ENCODE measurements at places on chromosomes 13 and 19.

GRCh38 chr19:7815325-7815724, 14.7 kb upstream of the EVI5L start:
- DNase-seq: no peak
- no peaks in the 10 kb centered on the region for H3K27me3 ChIP-seq
- H3K4me3 ChIP-seq: no peak overlapping the region

- no peak overlapping the region for H3K27ac ChIP-seq
- H3K36me3 ChIP-seq: no peaks in the 10 kb centered on the region
- H3K4me1 ChIP-seq: no peaks in the 10 kb centered on the region
- no peak for DNase-seq
- no peaks in the 10 kb centered on the region for H3K27me3 ChIP-seq
Measured at GRCh38 chr19:41707871-41708371, 505 bp upstream of the CEACAM5 start.

DNA sequence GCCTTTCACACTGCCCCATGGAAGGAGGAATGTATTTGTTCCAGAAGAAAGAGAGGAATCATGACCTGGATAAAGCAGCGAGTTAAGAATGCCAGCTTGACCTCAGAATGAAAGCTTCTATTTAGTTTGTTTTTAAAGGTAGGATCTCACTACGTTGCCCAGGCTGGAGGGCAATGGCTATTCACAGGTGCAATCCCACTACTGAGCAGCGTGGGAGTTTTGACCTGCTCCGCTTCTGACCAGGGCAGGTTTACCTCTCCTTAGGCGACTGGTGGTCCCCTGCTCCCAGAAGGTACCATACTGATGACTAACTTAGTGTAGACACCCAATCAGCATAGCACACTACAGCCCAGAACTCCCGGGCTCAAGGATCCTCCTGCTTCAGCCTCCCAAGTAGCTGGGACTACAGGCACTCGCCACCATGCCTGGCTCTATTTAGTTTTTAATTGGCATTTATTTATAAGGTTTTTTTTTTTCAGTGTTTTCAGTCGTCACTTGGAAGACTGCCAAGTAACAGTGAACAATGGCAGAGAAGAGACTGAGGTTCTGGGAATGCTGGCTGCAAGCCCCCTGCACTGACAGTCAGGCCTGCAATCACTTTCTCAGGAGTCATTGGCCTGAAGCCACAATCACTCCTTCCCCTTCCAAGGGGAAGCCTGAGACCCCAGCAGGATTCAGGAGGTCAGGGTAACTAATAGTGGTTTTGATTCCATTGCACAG, 73.1 kb downstream of the EPS15L1 start:
- H3K27me3 ChIP-seq: no peaks in the 10 kb centered on the region
- H3K27ac ChIP-seq: peak overlapping the region; percentile 70
- peaks cover 36% of the 10 kb centered on the region for H3K36me3 ChIP-seq
- H3K4me1 ChIP-seq: peaks cover 18% of the 10 kb centered on the region

GRCh38 chr13:78997902-78998629, 339.1 kb upstream of the OBI1 start:
- no peaks in the 10 kb centered on the region for H3K4me1 ChIP-seq
- H3K27ac ChIP-seq: no peak overlapping the region
- no peak overlapping the region for H3K4me3 ChIP-seq
- no peak for DNase-seq

GRCh38 chr19:31278555-31279435, 70.4 kb downstream of the TSHZ3 start:
- no peak overlapping the region for H3K4me3 ChIP-seq
- H3K4me1 ChIP-seq: peaks cover 43% of the 10 kb centered on the region
- no peak overlapping the region for H3K27ac ChIP-seq

- no peaks in the 10 kb centered on the region for H3K27me3 ChIP-seq
- H3K4me1 ChIP-seq: peaks cover 23% of the 10 kb centered on the region
- no peak overlapping the region for H3K27ac ChIP-seq
- H3K4me3 ChIP-seq: no peak overlapping the region
Measured at GRCh38 chr19:5907241-5907640, 2.6 kb downstream of the VMAC start.

DNA sequence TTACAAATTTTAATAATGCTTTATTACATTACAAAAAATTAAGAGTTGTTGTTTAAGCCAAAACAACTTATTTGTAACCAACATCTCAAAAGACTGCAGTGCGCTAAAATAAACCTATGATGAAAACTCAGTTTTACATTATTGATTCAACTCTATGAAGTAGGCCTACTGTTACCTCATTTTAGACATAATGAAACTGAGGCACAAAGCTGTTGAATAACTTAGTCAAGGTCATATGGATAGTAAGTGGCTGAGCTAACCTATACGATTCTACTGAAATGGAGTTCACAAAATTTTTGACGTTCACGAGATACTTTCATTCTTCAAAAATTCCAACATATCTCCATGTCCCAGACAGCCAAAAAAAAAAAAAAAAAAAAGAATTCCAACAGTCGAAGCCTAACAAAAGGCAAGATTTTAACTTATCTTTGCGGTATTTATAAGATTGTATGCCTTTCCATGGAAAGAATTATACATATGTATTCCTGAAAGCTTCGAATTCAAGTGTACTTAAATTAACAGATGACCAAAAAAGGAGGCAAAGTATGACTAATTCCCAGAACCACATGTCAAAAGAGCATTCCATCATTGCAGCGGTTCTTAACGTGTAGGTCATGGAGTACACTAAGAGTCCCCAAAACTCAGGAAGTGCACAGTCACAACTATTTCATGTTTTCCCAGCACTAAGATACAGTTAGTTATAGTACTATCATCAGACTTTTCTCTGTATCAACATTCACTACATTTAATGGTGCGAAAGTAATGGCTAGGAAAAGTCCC, 69.4 kb downstream of the PSPC1 start:
- no peak overlapping the region for H3K4me3 ChIP-seq
- peaks cover 3% of the 10 kb centered on the region for H3K36me3 ChIP-seq
- no peak overlapping the region for H3K27ac ChIP-seq
- H3K27me3 ChIP-seq: no peaks in the 10 kb centered on the region
- DNase-seq: no peak

DNA sequence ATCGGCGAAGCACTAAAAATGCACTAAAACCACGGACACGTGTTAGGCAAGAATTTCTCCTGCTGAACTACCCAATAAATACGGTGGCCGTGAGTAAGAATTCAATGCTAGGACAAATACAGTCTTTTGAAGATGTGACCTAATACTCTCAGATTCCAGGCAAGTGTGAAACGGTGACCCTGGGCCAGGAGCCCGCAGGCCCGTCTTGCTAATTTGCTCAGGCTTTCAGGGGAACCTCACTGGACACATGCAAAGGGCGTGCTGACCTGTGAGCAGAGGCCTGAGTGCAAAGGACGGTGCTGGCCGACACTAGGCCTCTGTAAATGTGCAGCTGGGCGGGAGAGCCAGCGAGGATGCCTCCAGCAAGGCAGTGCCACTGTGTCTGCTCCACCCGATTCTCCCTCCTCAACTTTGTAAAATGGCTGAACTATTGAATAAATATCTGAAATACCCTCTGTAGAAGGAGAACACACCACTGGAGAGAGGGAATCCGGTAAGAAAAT, 70.1 kb downstream of the STK24 start:
- H3K4me3 ChIP-seq: no peak overlapping the region
- H3K36me3 ChIP-seq: no peaks in the 10 kb centered on the region
- H3K27me3 ChIP-seq: no peaks in the 10 kb centered on the region
- no peak for DNase-seq

- no peaks in the 10 kb centered on the region for H3K4me1 ChIP-seq
- DNase-seq: no peak
- no peaks in the 10 kb centered on the region for H3K27me3 ChIP-seq
- H3K4me3 ChIP-seq: no peak overlapping the region
- H3K27ac ChIP-seq: no peak overlapping the region
- H3K36me3 ChIP-seq: no peaks in the 10 kb centered on the region
Measured at GRCh38 chr19:19847781-19848180, 17.9 kb upstream of the ZNF253 start.

DNA sequence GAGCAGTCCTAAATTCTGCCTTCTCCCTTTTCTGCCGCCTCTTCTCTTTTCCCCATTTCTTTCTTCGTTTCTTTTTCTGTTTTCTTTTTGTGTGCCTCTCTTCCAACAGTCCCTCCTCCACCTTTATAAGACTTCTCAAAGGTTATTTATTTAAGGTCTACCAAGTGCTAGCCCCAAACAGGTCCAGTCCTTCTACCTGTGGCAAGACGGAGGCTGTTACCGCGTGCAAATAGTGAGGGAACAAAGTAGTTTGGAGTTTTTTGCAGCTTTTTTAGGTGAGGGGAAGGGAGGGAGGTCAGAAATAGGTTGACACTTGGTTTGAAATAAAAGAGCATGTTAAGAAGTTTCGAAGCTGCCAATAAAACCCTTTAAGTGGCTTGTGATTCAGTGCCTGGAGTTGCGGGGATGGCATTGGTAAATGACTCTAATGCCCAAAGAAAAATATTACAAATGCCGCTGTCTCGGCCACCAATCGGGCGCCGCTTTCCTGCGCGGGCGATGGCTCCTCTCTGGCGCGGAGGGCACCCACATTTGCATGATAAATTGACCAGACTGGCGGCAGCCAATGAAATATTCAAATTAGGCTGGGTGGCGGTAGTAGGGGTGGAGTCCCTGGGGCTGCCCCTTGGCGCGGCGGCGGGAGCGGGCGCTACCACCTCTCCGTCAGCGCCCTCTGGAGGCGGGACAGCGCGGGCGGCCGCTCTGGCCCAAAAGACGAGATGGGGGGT, 7.5 kb upstream of the TSHZ3 start:
- no peak overlapping the region for H3K27ac ChIP-seq
- H3K4me3 ChIP-seq: peak overlapping the region; percentile 28
- no peaks in the 10 kb centered on the region for H3K36me3 ChIP-seq

GRCh38 chr13:45180713-45181601, 19.9 kb downstream of the KCTD4 start:
- DNase-seq: no peak
- no peaks in the 10 kb centered on the region for H3K36me3 ChIP-seq
- no peak overlapping the region for H3K4me3 ChIP-seq
- no peaks in the 10 kb centered on the region for H3K27me3 ChIP-seq
- peaks cover 10% of the 10 kb centered on the region for H3K4me1 ChIP-seq

- no peak for DNase-seq
- no peaks in the 10 kb centered on the region for H3K36me3 ChIP-seq
- no peak overlapping the region for H3K27ac ChIP-seq
- peaks cover 11% of the 10 kb centered on the region for H3K4me1 ChIP-seq
- no peak overlapping the region for H3K4me3 ChIP-seq
- H3K27me3 ChIP-seq: no peaks in the 10 kb centered on the region
Measured at GRCh38 chr19:30900051-30900450, 449.2 kb downstream of the TSHZ3 start.

GRCh38 chr13:62875118-62875640, 1459.5 kb upstream of the PCDH20 start:
- H3K4me3 ChIP-seq: no peak overlapping the region
- DNase-seq: no peak
- H3K4me1 ChIP-seq: no peaks in the 10 kb centered on the region
- no peaks in the 10 kb centered on the region for H3K27me3 ChIP-seq
- no peak overlapping the region for H3K27ac ChIP-seq

GRCh38 chr13:112060899-112061366, 6.0 kb upstream of the SOX1 start:
- peaks cover 10% of the 10 kb centered on the region for H3K4me1 ChIP-seq
- no peak overlapping the region for H3K27ac ChIP-seq
- H3K4me3 ChIP-seq: no peak overlapping the region
- no peaks in the 10 kb centered on the region for H3K36me3 ChIP-seq
- H3K27me3 ChIP-seq: peaks cover 60% of the 10 kb centered on the region
- DNase-seq: no peak

- no peak overlapping the region for H3K4me3 ChIP-seq
- peaks cover 38% of the 10 kb centered on the region for H3K36me3 ChIP-seq
- peak overlapping the region; percentile 73 for H3K27ac ChIP-seq
- H3K4me1 ChIP-seq: peaks cover 46% of the 10 kb centered on the region
Measured at GRCh38 chr19:4051175-4052101, 15.3 kb downstream of the ZBTB7A start.

- no peaks in the 10 kb centered on the region for H3K36me3 ChIP-seq
- H3K27me3 ChIP-seq: peaks cover 4% of the 10 kb centered on the region
- DNase-seq: no peak
- no peak overlapping the region for H3K27ac ChIP-seq
Measured at GRCh38 chr19:29247872-29248271, 34.9 kb upstream of the UQCRFS1 start.

DNA sequence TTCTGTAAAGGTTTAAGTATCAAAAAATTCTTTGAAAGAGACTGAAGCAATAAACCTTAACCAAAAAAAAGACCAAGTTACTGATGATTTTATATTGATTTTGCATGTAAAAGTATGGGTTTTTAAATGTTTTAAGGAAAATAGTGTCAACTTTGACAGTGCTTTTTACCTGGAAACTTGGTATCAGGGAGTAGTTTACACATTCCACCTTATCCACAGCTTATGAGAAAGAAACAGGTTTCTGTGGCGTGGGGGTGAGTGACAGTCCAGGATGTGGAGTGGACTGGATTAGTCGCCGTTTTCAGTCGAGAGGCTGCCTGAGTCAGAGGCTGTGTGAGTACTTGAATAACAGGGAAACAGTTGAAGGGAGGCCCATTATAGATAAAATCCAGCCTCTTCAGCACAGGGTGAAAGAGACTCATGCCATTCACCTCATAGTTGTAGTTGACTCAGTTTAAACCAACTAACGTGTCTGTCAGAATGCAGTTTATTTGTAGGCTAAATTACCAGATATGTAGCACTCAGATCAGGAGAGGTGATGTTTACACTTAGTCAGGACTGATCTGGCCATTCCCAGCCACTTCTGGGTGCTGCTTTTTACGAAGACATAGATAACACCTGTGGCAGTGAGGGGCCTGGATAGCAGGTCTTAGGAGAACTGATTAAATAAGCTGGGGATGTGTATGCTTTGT, 595 bp upstream of the GPR183 start:
- peak overlapping the region; percentile 67 for H3K27ac ChIP-seq
- no peaks in the 10 kb centered on the region for H3K36me3 ChIP-seq
- no peaks in the 10 kb centered on the region for H3K27me3 ChIP-seq
- H3K4me1 ChIP-seq: peaks cover 68% of the 10 kb centered on the region
- no peak for DNase-seq

DNA sequence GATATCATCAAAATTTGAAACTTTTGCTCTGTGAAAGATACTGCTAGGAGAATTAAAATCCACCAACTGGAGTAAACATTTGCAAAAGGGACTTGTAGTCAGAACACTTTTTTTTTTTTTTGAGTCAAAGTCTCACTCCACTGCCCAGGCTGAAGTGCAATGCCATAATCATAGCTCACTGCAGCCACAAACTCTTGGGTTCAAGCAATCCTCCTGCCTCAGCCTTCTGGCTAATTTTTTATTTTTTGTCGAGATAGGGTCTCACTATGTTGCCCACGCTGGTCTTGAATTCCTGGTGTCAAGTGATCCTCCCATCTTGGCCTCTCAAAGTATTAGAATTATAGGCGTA, 9.7 kb downstream of the ELAVL1 start:
- H3K4me1 ChIP-seq: peaks cover 44% of the 10 kb centered on the region
- H3K36me3 ChIP-seq: peaks cover 14% of the 10 kb centered on the region
- DNase-seq: no peak
- no peak overlapping the region for H3K27ac ChIP-seq
- H3K4me3 ChIP-seq: no peak overlapping the region
- H3K27me3 ChIP-seq: no peaks in the 10 kb centered on the region

GRCh38 chr13:98827449-98827848, 75.0 kb upstream of the SLC15A1 start:
- H3K4me1 ChIP-seq: peaks cover 9% of the 10 kb centered on the region
- no peak for DNase-seq
- H3K27me3 ChIP-seq: no peaks in the 10 kb centered on the region
- H3K27ac ChIP-seq: no peak overlapping the region

- H3K36me3 ChIP-seq: no peaks in the 10 kb centered on the region
- H3K4me1 ChIP-seq: peaks cover 27% of the 10 kb centered on the region
- peak; percentile 98 for DNase-seq
- H3K27ac ChIP-seq: peak overlapping the region; percentile 92
Measured at GRCh38 chr19:40464059-40465024, 1.2 kb downstream of the BLVRB start.
